ENCODE measurements at places on chromosomes 12 and 14. TPM values are rescaled to one million over a fixed set of nuclear protein-coding genes. Genes with fewer than 3 reads are reported as not detected.

FBXL14 gene
- total RNA-seq: 9.3 TPM

PRKD1 gene
- 21.0 TPM for total RNA-seq

NT5DC3 gene
- total RNA-seq: 5.2 TPM

TMEM30B gene
- 1.7 TPM for total RNA-seq

BBOF1 gene
- total RNA-seq: 3.5 TPM
